SK-MEL-5 (cell line): ENCODE measurements at places on chromosomes 4 and X. TPM values are rescaled to one million over a fixed set of nuclear protein-coding genes. Genes with fewer than 3 reads are reported as not detected.

The EDNRA gene
- 0.08 and 0.13 TPM in 2 replicates for total RNA-seq

The PDGFC gene
- 3.0 and 5.4 TPM in 2 replicates for total RNA-seq

The PRPS1 gene
- total RNA-seq, result 39.8 and 39.9 TPM in 2 replicates

The PRKG2 gene
- total RNA-seq, result not detected in 2 replicates

The ATP1B4 gene
- total RNA-seq, result not detected in 2 replicates

The IQCM gene
- not detected in 2 replicates for total RNA-seq

The RHOXF2B gene
- total RNA-seq, result not detected in 2 replicates

- DNase-seq, result no peak
These were observed 35.7 kb upstream of the HGFAC start for GRCh38 chr4:3406021-3406420.

- DNase-seq, result no peak
These were observed 39.5 kb downstream of the PCYT1B start for GRCh38 chrX:24607616-24608015.

DNA sequence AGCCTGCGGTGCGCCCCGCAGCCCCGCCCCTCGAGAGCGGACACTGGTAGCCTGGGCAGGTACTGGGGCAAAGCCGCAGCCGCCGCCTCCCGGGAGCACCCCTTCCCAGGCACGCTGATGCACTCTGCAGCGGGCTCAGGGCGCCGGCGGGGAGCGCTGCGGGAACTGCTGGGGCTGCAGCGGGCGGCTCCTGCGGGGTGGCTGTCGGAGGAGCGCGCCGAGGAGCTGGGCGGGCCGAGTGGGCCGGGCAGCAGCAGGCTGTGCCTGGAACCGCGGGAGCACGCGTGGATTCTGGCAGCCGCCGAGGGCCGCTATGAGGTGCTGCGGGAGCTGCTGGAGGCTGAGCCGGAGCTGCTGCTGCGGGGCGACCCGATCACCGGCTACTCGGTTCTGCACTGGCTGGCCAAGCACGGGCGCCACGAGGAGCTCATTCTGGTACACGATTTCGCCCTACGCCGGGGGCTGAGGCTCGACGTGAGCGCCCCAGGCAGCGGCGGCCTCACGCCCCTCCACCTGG is 401 bp downstream of the SOWAHD start:
- no peak for DNase-seq

- no peak for DNase-seq
These were observed 50.7 kb upstream of the KIT start for GRCh38 chr4:54607067-54607466.

DNA sequence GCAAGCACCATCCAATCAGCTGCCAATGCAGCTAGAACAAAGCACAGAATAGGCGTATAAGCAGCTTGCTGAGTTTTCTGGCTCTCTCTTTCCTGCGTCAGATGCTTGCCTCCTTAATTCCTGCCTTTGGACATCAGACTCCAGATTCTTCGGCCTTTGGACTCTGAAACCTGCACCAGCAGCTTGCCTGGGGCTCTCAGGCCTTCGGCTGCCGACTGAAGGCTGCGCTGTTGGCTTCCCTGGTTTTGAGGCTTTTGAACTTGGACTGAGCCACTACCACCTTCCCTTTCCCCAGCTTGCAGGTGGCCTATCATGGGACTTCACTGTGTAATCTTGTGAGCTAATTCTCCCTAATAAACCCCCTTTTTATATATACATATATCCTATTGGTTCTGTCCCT is 6.1 kb downstream of the TMEM192 start:
- no peak for DNase-seq

DNA sequence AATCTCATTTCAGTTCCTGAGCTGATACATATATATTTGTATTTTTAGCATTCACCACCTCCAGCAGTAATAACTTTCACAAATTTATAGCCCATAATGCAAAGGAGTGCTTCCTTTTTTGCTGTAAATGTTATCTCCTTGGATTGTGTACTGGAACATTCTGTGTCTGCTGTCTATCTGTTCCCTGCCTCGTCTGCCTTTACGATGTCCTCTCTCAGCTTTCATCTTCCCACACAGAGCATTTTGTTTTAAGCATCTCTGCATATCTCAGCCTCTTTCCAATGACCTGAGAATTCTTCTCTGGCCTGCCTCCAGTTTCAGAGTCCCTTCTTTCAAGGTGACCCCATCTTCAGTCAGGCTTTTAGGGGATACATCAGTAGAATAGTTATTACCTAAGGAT is 43.1 kb downstream of the GYG2 start:
- no peak for DNase-seq

- DNase-seq, result peak; percentile 93
These were observed 39.7 kb downstream of the IGFBP7 start for GRCh38 chr4:57070461-57070860.

DNA sequence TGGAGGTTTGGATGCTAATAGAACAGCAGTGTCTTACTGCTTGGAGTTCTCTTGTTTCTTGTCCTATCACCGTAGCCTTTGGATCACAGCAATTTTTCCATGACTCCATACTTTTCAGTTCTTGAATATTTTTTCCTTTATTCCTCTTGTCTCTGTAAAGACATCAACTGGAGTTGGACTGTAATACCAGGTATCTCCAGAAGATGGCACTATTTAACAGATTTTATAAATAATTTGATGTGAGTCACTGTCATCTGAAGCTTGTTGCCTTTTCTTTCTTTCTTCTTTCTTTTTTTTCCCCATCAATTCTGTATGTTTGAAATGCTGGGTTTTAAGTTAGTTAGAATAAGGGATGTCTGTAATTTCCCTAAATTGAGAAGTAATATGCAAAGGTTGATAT is 24.1 kb downstream of the HPRT1 start:
- peak; percentile 60 for DNase-seq

GRCh38 chr4:108982402-108983185 is 219.7 kb upstream of the ETNPPL start:
- no peak for DNase-seq

DNA sequence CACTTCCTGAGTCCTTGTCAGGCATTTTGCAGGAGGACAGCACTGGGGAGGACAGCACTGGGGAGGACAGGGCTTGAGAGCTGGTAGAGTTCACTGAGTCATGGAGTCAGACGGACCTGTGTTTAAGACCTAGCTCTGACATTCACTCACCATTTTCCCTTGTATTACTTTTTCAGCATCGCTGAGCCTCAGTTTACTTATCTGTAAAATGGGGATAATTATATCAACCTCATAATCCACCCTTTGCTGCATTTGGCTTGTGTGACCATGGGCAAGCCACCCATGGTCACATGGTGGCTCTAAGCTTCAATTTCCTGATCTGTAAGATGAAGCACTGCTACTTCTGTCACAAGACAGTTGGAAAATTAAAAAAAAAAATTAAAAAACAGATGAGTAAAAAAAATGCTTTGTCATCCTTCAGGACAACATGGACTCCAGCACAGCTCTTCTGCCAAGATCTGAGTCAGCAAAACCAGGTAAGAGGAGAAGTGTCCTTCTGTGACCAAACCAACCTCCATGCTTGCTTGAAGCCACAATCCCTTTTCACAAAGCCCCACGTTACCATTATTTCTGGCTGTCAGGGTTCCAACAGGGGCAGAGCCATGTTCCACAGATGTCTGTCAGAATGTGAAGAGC is 275.5 kb downstream of the RAB28 start:
- no peak for DNase-seq

DNA sequence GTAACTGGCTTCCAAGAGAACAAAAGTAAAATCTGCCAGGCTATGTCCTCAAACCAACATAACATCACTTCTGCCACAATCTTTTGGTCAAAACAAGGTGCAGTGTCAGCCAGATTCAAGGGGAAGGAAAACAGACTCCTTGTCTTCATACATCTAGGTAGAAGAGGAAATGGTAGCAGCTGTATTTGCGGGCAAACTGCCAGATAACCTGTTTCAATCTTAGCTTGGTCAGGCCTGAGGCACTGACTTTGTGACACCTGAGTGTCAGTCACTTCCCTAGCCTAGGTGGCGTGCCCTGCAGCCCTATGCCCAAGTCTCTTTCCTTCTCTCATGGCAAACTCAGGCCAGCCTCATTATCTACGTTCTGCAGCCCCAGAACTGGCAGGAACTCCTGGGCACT is 146.2 kb upstream of the JADE1 start:
- no peak for DNase-seq

GRCh38 chrX:70032792-70033191 is 16.9 kb downstream of the AWAT2 start:
- DNase-seq, result no peak

DNA sequence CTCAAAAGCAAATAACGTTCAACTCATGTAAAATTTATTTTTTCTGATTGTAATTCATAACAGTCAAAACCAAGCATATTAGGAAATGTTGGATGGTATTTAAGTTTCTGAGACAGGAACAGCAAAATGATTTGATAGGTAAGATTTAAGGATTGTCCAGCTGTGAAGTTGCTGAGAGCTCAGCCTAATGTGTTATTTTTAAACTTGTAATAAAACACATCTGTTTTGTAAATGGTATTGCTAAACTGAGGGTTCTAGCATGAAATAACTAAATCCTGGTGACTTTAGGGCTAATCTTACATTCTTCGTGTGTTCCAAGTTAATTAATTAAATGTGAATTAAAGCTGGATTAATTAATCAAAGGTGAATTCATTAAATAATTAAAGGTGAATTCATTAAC is 13.3 kb downstream of the TLR10 start:
- no peak for DNase-seq

- DNase-seq, result no peak
These were observed 750.2 kb upstream of the HS3ST1 start for GRCh38 chr4:12178614-12179610.

GRCh38 chrX:1751781-1752180 is 136.9 kb downstream of the ASMT start:
- DNase-seq, result no peak
